ENCODE measurements at places on chromosomes 16 and 17. TPM values are rescaled to one million over a fixed set of nuclear protein-coding genes. Genes with fewer than 3 reads are reported as not detected.

The RAB11FIP4 gene
- 27.0 TPM for total RNA-seq

The SGCA gene
- total RNA-seq, result 0.51 TPM

The KRTAP4-1 gene
- not detected for total RNA-seq

The CDH15 gene
- total RNA-seq, result not detected

The ABCC12 gene
- total RNA-seq, result not detected

The RSKR gene
- total RNA-seq, result 11.3 TPM

The CACNB1 gene
- total RNA-seq, result 15.6 TPM

The UNKL gene
- 18.4 TPM for total RNA-seq

The ZNF629 gene
- total RNA-seq, result 0.69 TPM

The STH gene
- not detected for total RNA-seq

The SNAI3 gene
- 5.7 TPM for total RNA-seq

The SF3B3 gene
- total RNA-seq, result 453 TPM

The SEBOX gene
- not detected for total RNA-seq

The MAF gene
- total RNA-seq, result 0.13 TPM
